ENCODE measurements at places on chromosomes 2 and 18.

DNA sequence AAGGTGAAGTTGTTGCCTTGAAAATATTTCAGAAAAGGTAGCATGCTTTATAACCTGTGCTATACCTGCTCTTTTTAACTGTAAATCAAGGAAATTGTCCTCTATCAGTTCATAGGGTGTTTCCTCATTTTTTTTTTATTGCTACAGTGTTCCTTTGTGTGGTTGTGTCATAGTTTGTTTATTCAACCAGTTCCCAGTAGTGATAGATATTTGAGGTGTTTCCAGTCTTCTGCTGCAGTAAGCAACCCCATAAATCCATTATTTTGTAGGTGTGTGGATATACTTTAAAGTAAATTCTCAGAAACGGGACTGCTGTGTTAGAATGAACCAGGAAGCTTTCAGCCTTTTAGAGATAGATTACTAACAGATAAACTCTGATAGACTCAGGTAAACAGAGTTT is 39.6 kb downstream of the SEMA4F start:
- DNase-seq, result no peak

DNA sequence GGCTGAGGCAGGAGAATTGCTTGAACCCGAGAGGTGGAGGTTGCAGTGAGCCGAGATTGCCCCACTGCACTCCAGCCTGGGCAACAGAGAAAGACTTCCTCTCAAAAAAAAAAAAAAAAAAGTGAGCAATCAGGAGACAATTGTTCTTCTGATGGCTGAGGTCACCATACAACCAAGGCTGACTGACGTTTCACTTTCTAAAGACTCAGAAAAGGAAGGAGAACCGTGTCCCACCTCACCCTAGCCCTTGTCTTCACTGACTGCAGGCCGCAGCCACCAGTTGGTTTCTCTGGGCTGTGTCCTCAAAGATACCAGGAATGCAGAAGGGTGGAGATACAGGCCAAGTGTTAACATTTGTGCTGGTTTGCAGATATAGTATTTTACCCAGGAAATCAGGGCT is 7.7 kb upstream of the SLC35F6 start:
- DNase-seq, result no peak

DNA sequence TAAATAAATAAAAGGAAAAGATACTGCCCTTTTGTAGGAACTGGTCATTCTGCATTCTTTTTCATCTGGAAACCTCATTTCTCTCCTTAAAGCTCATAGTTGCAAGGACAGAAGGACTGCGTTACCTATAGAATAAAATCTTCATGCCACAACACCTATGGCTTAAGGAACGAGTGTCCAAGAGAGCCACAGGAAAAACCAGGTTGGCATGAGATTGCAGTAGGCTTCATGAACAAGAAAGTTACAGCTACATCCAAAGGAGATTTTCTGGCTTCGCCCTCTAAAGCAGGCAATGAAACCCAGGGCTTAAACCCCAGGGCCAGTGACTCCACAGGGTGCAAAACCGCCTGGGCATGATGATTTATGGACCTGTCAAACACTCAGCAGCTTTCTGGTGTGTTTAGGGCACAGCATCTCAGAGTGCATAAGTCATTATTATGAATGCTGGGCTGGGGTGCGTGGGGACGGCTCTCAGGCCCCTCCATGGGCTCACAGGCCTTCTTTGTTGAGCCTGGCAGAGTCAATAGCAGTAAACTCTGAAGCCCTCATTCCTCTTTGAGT is 30.7 kb upstream of the PIEZO2 start:
- DNase-seq, result no peak

GRCh38 chr2:136647039-136647438 is 118.3 kb upstream of the THSD7B start:
- DNase-seq, result no peak

DNA sequence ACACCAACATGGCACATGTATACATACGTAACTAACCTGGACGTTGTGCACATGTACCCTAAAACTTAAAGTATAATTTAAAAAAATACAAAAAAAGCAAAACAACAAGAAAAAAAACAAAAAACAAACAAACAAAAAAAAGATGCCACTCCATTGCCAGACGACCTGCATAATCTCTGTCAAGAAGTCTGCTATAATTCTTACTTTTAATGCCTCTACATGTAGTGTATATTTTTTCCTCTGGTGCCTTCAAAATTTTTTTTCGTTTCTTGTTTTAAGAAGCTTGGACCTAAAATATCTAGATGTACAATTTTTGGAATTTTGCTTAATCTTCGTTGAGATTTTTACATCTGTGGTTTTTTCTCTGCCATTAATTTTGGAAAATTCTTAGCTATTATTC is 235.6 kb upstream of the ZNF521 start:
- no peak for DNase-seq

Data from NCI-H2171 (cell line).